ENCODE measurements at places on chromosomes 11 and 22.
A peak's percentile ranks its signal among the peaks of the same experiment; 100 is the strongest.

DNA sequence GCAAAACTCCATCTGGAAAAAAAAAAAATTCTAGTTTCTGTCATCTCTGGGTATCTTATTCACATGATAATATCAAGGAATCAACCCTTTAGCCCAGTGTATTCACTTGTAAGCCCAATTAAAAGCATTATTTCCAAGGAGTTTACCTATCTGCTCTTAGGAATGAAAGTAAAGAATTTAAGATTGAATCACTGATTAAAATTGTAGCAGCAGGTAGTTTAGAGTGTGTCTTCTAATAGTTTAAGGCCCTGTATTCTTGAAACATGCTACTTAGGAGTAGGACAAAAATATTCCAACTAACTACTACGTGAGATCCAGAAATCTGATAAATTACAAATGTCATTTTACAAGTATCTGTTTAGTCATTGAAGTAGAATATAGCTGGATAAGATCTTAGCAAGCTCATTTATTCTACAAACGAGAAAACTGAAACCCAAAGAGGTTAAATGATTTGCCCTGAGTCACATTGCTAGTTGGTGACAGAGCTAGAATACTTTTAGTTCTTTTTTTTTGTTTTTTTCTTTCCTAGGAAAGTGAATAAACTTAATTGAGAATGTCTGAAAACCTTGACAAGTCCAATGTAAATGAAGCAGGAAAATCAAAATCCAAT lies 4.0 kb downstream of the TCP11L1 start:
- no peak for DNase-seq

DNA sequence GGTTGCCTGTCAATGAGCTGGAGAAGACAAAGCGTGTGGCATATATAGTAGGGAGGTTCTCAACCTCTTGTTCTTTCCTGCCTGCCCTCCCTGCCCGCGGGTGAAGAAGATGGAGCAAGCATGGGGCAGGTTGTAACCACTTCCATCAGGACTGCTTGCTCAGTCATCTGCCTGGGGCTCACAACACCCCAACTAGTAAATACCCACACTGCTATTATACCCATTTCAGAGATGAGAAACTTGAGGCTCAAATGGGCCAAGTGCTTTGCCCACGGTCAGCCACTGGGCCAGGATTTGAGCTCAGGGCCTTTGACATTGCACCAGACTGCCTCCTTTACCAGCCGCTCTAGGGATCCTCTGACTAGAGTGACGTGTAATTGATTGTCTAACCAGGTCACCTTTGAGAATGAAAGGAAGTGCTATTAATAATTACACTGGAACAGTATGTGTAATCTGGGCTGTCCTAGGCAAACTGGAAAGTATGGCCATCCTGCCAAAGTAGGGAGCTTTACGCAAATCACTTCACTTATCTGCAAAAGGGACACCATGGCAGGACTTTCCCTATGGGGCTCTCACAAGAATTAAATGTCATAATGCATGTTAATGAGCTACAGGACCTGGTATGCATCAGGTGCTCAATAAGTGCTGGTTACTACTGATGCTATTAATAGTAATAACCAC lies 2.8 kb upstream of the CDC42EP1 start:
- DNase-seq = no peak

- peak; percentile 97 for DNase-seq
These were observed 113.6 kb downstream of the SIK3 start for GRCh38 chr11:116984589-116984988.

GRCh38 chr11:60303661-60304060 lies 23.2 kb downstream of the MS4A4A start:
- DNase-seq = no peak

DNA sequence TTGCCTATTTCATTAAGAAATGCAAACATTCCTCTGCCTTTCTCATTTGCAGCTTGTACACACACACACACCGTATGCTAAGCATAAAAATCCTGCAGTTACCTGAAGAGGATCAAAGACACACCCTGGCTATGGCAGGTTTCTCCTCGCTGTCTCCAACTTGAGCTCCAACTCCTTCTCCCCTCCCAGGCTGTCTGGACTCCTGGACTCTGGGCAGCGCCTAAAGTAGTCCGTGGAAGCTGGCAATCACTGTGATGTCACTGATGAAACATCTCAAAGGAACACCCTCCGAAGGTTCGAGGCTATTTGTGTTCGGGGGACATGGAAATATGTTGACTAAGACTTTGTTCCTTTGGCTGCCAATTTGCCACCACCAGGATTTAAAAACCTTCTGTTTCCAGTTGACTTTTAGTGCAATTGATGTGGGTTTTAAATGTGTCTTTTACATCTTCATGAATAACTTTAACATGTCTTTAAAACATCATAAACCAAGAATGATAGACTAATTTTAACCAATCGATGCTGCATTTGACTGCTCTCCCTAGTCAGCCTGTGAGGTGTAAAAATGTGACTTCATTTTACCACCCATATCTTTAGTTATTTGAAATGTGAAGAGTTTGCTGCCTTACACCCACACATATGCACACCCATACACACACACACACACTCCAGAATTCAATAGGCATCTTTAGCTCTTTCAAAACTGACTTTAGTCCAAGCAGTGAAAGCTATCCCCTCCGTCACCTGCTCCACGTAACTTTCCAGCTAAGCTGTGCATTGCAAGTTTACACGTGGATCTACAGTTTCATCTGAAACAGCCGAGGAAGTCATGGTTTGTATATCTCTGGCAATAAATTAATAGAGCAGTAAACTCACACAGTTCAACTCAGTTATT lies at the start of gene SLN:
Gene SLN, minus strand, starts transcription at position 196 of the 895 bp plus-strand sequence.
- no peak for DNase-seq

DNA sequence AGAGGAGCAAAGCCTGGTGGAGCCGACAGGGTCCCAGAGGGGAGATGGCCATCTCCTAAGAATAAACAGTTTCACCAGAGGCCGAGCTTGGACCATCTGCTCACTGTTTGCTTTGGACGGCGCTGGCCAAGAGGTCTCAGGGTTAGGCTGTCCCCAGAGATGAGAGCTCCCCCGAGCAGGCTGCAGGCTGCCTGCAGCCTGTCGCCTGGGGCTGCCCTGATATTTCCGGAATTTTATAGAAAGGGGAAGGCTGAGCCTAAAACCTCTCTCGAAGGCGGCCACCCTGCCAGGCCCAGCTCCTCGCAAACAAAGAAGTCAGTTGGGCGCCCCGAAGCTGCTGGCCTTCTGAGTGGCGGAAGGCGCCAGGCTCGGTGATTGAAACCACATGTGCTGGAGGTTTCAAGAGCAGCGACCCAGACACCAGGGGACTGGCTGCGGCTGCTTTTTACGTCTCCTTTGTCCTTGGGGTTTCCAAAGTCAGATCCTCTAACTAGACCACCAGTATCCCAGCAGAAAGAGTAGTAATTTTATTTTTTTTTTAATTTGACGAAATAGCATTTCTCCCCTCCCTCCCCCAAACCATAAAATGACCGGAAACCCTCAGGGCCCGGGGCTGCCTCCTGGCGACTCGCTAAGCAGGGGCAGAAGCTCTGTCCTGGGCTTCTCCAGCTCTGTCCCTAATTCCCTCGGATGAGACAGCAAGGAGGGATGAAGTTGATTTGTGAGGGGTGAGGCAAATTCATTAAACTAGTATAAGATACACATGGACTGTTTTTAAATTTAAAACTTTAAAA lies 57.4 kb downstream of the CLMP start:
- DNase-seq = peak; percentile 91

DNA sequence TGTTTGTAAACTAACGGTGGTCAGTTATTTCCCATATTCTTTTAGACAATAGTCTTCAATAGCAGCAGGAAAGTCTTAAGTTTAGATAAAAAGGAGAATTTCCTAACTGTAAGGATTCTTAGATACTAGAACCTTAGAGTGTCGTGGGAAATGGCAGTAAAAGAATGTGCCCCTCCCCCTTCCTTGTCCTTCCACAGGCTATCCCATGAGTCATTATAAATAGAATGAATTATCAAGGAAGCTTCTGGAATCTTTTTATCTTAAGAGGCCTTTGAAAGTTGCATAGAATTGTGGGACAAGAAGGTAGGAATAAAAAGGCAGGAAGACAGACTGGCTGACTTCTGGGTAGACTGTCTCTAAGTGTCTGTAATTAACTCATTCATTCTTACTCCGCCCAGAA lies 165.2 kb upstream of the TBCEL start:
- peak; percentile 40 for DNase-seq

DNA sequence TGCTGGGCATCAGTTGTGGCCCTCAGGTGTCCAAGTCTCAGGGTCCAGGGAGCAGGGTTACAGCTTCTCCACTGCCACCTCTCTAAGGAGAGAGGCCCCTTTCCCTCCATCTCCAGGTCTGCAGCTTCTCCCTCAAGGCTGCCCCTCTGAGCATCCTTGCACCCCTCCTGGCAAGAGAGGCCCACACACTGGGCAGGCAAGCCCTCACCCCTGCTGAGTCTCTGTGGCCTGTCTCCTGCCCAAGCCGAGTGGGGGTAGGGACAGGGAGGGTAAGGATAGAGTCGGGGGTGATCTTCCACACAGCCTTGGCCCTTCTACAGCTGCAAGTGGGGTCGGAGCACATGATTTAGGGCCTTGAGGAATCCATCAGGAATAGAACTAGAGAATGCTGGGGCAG lies 76.6 kb downstream of the ST3GAL4 start:
- DNase-seq = no peak

DNA sequence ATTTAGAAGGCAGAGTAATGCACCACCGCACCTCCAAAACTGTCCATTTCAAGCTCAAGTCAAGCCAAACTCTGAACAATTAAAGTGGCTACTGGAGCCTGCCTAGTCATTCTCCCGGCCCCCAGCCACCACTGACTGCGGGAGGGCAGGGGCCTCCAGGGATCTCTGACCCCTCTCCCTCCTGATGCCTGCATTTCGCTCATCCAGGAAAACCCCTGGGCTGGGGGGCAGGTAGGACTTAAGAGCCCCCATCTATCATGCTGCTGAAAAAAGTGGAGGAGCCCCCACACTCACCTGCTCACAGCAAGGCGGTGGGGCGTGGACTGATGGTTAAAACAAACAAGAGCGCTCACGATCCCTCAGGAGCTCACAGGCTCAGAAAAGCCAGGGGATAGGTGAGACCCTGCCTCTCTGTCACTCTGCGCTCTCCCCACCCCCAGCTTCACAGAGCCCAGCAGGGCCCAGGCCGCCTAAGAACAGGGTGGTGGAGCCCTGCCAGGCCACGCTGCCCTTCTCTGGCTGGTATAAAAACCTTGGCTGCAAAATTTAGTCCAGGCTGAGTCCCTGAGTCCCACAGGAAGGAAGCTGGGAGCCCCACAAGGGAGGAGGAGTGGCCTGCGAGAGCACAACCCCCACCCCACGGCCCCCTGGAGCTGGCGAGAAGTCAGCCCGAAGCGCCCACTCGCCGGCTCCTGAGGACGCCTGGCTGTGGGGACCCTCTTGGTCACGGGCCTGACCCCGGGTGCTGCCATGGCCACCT lies 21.0 kb upstream of the MOB2 start:
- DNase-seq = no peak

- DNase-seq = no peak
These were observed 68.5 kb downstream of the GAB2 start for GRCh38 chr11:78349114-78349513.

GRCh38 chr11:102456381-102456780 lies 3.8 kb upstream of the TMEM123 start:
- DNase-seq = peak; percentile 14

GRCh38 chr11:19892387-19892786 lies 179.8 kb downstream of the NAV2 start:
- DNase-seq = no peak

- DNase-seq = peak; percentile 54
These were observed 53.1 kb downstream of the CNTF start for GRCh38 chr11:58675334-58676155.

- DNase-seq = no peak
These were observed 213.4 kb upstream of the SYN3 start for GRCh38 chr22:33271390-33272161.

DNA sequence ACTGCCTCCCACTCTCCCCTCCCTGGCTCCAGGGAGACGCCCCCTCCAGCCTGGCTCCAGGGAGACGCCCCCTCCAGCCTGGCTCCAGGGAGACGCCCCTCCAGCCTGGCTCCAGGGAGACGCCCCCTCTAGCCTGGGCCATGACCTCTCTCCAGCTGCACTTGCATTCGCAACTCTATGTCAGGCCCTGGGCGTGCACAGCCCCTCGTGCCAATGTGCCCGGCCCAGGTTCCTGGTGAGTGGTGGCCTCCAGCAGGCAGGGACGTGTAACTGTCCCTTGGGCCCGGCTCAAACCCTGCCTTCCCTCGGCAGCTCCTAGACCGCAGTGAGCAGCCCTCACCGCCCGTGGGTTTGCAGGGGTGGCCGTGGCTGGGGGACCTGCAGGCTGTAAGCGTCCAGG lies 6.9 kb downstream of the MUC6 start:
- no peak for DNase-seq

DNA sequence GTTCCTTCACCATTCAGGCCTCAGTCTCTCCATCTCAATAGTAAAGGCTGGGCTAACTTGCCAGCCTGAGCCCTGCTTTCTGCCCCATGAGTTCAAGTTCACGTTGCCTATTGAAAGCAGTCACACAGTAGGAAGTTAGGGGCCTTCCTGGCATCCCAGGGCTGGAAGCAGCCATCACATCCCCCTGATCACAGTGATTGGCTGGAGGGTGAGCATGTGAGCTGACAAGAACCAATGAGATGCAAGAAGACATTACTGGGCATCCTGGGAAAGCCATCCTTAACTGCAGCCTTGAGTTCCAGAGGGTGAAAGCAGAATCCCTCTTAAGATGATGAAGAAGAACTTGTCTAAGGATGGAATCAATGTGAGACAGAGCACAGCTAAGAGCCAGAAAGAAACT lies 29.1 kb downstream of the IRAG1 start:
- DNase-seq = no peak

- peak; percentile 75 for DNase-seq
These were observed 65.1 kb upstream of the RRAS2 start for GRCh38 chr11:14424096-14424495.

DNA sequence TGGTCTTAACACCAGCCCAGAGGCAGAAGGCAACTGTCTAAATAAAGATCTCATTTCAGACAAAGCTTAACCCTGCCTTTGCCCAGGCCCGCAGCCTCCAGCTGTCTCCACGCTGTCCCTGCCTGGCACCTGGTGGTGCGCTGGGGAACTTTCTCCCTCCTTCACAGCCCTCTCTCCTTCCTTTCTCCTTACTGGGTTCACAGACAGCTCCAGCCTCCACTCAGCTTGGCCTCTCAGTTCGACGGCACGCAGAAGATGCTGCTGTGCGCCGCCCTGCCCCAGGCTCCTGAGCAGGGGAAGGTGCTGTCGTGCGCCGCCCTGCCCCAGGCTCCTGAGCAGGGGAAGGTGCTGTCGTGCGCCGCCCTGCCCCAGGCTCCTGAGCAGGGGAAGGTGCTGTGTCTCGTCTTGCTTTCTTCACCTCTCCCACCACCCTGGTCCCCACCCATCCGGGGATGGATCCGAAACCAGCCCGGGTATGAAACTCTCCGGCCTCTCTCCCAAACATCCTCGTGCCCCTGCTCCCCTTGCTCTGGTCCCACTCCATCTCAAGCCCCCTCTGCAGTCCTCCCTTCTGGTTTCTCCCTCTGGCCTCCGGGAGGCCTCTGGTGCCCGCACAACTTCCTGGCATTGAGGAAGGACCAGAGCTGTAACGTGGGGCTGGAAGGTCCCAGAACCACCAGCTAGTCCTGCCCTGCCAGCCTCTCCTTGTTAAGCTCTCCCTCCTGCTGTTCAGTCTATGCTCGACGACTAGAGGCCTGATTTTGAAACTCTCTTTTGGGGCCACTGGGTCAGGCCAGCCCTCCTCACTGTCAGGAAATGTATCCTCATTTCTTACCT lies 22.9 kb upstream of the JAM3 start:
- DNase-seq = no peak

All from fibroblast of skin of abdomen (primary cell).